ENCODE measurements at places on chromosomes 1 and 21.

DNA sequence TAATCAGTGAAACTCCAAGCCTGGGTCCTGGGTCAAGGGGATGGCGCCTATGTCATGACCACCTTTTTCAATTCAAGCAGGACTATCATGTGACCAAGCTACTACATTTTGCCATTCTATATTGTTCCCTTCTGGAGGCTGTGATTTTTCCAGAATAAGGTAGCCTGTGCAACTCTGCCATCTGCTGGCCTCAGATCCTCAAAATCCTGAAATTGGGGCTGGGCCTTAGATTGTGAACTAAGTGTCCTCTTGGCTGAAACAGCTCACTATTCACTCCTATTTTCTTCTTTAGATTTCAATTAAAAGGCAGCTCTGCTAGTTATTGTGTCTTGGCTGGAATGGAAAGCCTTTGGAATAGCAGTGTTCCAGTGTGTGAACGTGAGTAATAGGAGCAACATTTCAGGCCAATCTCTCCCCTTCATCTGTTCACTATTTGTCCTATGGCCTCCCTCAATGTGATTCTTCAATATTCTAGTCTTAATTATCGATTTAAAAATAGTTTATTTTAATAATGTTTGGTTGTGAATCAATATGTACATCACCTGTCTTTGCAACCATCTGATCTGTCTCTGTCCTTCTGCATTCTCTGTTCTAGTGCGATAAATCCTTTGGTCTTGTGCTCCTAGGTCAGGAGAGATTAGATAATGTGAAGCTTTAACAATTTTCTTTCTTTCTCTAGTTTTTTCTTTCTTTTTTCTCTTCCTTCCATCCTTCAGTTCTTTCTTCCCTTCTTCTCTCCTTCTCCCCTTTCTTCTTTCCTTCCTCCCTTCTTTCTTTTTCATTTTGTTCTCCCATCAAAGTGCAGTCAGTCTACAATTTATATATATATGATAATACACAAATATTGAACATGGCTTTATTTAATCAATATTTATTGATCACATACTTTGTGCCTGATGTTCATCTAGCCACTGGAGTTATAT is 69.8 kb downstream of the CR1 start:
- peaks cover 6% of the 10 kb centered on the region for H3K27me3 ChIP-seq
- no peaks in the 10 kb centered on the region for H3K4me1 ChIP-seq
- no peaks in the 10 kb centered on the region for H3K36me3 ChIP-seq
- H3K4me3 ChIP-seq: no peak overlapping the region
- no peak for DNase-seq

DNA sequence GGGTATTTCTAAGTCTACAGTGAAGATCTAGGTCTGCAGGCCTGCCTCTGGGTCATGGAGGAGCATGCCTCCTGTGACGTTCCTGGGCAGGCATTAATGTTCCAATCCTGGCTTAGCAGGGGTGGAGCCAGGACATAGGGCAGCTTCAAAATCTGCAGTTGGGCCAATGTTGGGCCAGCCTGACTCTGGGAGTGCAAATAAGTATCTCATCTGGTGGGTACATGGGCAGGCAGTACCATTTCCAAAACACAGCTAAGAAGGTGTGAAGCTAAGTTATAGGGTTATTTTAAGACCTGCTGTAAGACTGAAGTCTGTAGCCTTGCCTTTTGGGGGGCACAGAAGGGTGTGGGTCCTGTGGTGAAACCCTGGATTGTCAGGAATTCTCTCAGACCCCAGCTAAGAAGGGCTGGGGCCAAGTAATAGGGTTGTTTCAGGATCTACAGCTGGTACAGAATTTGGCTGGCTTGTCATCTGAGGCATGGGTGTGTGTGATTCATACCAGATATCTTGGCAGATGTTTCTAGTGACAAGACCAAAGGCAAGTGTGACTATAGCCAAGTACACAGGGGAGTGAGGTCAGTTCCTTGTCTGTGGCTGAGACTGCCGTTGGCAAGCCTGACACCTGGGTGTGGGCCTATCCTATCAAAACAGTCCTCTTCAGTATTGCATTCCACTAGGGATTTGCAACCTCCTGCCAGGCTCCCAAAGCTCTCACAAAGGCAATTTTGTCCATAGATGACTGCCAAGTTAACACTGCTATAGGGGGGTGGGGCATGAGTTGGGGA is 468.7 kb upstream of the B3GALT2 start:
- H3K4me3 ChIP-seq: no peak overlapping the region
- H3K27ac ChIP-seq: peak overlapping the region; percentile 21
- no peaks in the 10 kb centered on the region for H3K27me3 ChIP-seq
- H3K36me3 ChIP-seq: peaks cover 25% of the 10 kb centered on the region
- DNase-seq: no peak

- H3K4me1 ChIP-seq: no peaks in the 10 kb centered on the region
- no peaks in the 10 kb centered on the region for H3K36me3 ChIP-seq
- no peaks in the 10 kb centered on the region for H3K27me3 ChIP-seq
- peak; percentile 12 for DNase-seq
- H3K27ac ChIP-seq: no peak overlapping the region
These were observed 19.1 kb downstream of the RAB7B start for GRCh38 chr1:205983925-205984725.

DNA sequence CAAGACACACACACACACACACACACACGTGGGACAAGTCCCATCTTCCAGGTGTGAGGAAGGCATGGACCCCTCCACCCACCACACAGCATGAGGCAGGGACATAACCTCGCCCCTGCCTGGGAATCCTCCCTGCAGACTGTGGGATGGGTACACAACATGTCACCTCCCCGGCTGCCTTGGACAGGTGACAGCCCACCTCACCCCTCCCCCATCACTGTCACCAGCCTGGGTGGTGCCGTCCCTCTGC is 40.7 kb downstream of the AHDC1 start:
- H3K27me3 ChIP-seq: no peaks in the 10 kb centered on the region
- no peaks in the 10 kb centered on the region for H3K36me3 ChIP-seq
- H3K27ac ChIP-seq: no peak overlapping the region
- DNase-seq: no peak

- H3K27me3 ChIP-seq: peaks cover 23% of the 10 kb centered on the region
- H3K27ac ChIP-seq: no peak overlapping the region
- H3K36me3 ChIP-seq: no peaks in the 10 kb centered on the region
- no peaks in the 10 kb centered on the region for H3K4me1 ChIP-seq
- H3K4me3 ChIP-seq: no peak overlapping the region
These were observed 49.8 kb upstream of the GJA8 start for GRCh38 chr1:147852706-147853225.

- no peak overlapping the region for H3K27ac ChIP-seq
- H3K4me3 ChIP-seq: no peak overlapping the region
- DNase-seq: no peak
- no peaks in the 10 kb centered on the region for H3K36me3 ChIP-seq
- peaks cover 7% of the 10 kb centered on the region for H3K27me3 ChIP-seq
These were observed 7.6 kb downstream of the CYP4X1 start for GRCh38 chr1:47031059-47031458.
